ENCODE measurements at places on chromosomes 6 and 20.

DNA sequence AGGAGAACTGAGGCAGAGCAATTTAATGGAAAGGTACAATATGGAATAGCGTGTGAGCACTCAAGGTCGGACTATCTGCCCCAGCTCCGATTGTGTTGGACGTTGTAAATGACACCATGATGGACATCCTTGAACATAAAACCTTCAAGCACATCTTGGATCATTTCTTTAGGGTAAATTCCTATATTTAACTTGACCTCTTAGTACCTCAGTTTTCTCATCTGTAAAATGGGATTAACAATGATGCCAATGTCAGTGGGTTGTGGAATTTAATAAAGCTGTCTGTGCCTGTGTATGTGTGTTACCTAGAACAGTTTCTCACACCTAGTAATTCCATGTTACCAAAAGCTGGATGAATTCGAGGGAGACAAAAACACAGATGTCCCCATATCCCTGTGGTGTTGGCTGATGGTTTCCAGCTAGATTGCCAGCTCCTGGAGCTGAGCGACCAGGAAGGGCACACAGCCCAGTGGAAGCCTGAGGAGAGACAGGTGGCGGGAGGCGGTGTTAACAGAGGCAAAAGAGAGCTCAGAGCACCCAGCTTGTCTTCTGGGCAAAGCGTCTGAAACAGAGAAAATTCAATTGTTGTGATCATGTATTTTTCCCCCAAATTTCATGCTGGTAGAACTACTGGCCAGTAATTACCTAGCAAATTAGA lies 32.6 kb downstream of the MDFI start:
- no peak for DNase-seq

GRCh38 chr20:12404941-12405340 lies 487.2 kb downstream of the BTBD3 start:
- DNase-seq: no peak

- DNase-seq: no peak
Observed at GRCh38 chr6:98241630-98242029, 592.7 kb upstream of the POU3F2 start.

GRCh38 chr6:108438918-108439317 lies 121.8 kb upstream of the FOXO3 start:
- DNase-seq: no peak

- DNase-seq: no peak
Observed at GRCh38 chr6:54335871-54336270, 27.6 kb downstream of the TINAG start.

- no peak for DNase-seq
Observed at GRCh38 chr6:2197984-2198383, 47.4 kb downstream of the GMDS start.

- DNase-seq: no peak
Observed at GRCh38 chr6:39210450-39210849, 18.8 kb downstream of the KCNK5 start.

DNA sequence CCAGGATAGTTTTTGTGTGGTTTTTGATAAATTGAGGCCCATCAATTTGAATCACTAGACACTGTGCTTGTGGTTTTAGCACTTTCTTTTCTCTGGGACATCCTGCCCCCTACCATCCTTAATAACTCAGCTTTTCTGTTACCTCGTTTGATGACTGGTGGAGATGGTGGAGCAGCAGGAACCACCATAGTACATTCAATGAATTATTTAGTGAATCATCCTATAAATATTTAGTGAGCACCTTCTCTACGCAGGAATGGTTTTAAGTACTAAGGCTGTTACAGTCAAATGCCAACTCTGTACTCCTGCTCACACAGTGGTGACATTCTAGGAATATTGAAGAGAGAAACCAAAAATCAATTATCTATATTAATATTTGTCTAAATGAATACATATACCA lies 585.2 kb downstream of the HAO1 start:
- no peak for DNase-seq

- DNase-seq: no peak
Observed at GRCh38 chr6:45763281-45763680, 252.4 kb downstream of the CLIC5 start.

GRCh38 chr20:47220161-47220582 lies 136.3 kb downstream of the ZMYND8 start:
- DNase-seq: peak; percentile 23

DNA sequence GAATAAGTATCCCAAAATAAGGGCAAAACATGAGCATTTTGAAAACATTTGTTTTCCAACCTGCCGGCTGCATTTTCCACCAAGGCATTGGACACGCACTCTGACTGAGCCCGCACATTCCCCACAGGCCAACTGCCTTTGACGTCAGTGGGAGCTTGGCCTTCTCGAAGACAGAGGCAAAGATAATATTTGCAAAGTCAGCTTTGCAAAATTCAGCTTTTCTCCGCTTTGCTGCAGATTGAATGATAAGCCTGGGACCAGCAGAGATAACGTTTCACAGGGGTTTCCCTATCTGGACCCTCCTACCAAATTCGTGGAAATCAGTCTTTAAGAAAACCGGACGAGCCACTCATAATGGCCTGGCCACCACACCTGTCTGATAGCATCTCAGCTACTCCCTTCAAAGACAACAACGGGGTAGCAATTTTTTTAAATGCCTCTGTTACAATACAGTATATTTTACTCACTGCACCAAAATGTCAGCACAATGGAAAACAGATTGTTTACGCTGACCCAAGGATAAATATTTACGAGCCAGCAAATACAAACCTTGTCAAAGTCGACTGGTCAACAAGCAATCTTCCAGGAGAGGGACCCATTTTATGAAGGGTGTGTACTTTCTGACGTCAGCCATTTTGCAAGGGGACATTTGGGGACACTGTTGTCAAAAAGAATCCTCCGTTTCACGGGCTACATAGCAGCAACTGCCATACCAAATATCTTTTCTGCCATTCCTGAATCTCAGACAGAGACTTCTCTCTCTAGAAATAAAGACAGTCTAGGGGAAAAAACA lies 100.5 kb downstream of the TFAP2A start:
- no peak for DNase-seq

GRCh38 chr6:2643935-2644539 lies 106.7 kb downstream of the MYLK4 start:
- DNase-seq: no peak

GRCh38 chr6:89375427-89376267 lies 23.1 kb upstream of the UBE2J1 start:
- no peak for DNase-seq

DNA sequence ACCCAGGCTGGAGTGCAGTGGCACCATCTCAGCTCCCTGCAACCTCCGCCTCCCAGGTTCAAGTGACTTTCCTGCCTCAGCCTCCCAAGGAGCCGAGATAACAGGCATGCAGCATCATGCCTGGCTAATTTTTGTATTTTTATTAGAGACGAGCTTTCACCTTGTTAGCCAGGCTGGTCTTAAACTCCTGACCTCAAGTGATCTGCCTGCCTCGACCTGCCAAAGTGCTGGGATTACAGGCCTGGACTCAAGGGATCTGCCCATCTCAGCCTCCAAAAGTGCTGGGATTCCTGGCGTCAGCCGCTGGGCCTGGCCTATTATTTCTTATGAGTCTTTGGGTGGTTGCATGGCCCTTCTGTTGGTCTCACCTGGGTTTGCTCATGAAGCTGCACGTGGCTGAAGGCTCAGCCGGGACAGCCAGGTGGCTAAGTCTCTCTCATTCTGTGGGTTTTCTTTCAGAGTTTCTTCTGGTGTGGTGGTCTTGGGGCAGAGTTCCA lies 45.6 kb upstream of the NCOA3 start:
- no peak for DNase-seq

DNA sequence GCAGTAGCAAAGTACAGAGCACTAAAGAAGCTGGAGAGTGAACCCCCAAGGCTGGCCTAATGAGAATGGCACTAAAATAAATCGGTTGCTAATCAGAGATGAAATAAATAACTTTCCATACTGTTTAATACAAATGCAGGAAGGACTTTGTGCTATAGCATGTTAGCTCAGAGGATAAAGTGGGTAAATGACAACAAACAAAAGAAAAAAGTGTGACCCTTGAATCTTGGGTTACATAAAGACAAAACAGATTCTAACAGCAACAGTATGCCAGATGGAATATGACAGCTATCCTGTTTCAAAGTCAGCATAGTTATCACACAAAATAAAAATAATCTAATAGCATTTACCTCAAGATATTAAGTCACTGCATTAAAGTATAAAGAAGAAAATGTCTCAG lies 622.7 kb downstream of the PHF3 start:
- DNase-seq: no peak

GRCh38 chr20:22977047-22977785 lies 57.9 kb upstream of the SSTR4 start:
- no peak for DNase-seq

GRCh38 chr6:41560431-41561192 lies 14.4 kb downstream of the FOXP4 start:
- peak; percentile 75 for DNase-seq

GRCh38 chr20:21241406-21241805 lies 61.7 kb upstream of the XRN2 start:
- no peak for DNase-seq

GRCh38 chr6:1118287-1118647 lies 193.6 kb upstream of the FOXQ1 start:
- no peak for DNase-seq

DNA sequence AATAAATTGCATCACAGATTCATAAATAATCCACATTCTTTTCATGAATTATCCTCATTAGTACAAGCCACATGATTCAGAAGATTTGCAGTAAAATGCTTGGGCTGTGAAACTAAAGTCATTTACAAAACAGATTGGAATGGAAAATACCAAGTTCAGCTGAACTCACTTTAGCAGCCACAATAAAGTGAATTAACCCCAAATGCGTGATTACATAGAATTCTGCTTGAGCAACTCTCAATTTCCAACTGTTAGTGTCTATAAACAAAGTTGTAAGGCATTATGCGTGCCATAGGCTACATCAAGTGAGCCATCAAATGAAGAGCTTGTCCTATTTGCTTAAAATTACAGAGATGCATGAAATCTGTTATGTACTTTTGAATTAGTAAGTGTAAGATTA lies 60.4 kb upstream of the GFRAL start:
- DNase-seq: no peak

GRCh38 chr20:14310977-14311627 lies 26.3 kb downstream of the FLRT3 start:
- DNase-seq: no peak

GRCh38 chr6:121856296-121856695 lies 420.9 kb downstream of the GJA1 start:
- DNase-seq: no peak

GRCh38 chr6:134454794-134455193 lies 136.9 kb upstream of the SGK1 start:
- no peak for DNase-seq

GRCh38 chr6:138805016-138805765 lies 9.3 kb downstream of the ECT2L start:
- no peak for DNase-seq

DNA sequence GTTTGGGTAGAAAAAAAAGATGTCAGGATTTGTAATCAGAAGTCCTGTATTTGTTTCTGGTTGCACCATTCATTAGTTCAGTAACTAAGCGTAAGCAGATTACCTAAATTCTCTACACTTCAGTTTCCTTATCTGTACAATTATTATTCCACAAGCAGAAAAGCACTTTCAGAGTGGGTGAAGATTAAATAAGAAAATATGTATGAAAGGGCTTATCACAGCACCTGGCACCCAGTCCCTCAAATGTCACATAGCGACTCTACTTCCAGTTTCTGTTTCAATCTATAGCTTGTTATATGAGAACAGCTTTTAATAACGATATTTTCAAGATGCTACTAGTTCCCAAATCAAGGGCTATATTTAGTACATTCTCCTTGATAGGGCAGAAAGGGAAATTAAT lies 31.4 kb downstream of the RGS17 start:
- no peak for DNase-seq

GRCh38 chr6:132443206-132443605 lies 41.9 kb upstream of the MOXD1 start:
- no peak for DNase-seq

DNA sequence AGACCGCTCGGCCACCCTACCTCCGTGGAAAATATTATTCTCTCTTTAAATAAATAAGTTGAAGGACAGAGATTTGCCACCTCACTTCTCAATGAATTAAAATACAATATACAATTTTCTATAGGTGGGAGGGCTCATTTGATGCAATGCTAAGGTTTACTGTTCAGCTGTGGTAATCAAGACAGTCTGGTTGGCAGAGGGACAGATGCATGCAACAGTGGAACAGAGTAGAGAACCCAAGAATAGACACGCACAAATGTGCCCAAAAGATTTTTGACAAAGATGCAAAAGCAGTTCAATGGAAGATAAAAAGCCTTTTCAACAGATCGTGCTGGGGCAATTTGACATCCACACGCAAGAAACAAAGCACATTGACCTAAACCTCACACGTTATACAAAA lies 145.2 kb downstream of the CEBPB start:
- no peak for DNase-seq

GRCh38 chr20:20897145-20897544 lies 184.7 kb upstream of the RALGAPA2 start:
- no peak for DNase-seq

GRCh38 chr6:170552765-170553533 lies at the start of gene PSMB1:
Gene PSMB1, minus strand, starts transcription at chr6:170553307. Its CDS starts 65 bp downstream, at chr6:170553242.
- peak; percentile 78 for DNase-seq

GRCh38 chr6:87484491-87484890 lies 11.7 kb downstream of the SLC35A1 start:
- DNase-seq: no peak

GRCh38 chr20:5674176-5674660 lies 76.0 kb upstream of the SHLD1 start:
- no peak for DNase-seq

GRCh38 chr6:107582086-107582485 lies 92.2 kb downstream of the SOBP start:
- no peak for DNase-seq

- DNase-seq: no peak
Observed at GRCh38 chr20:46330072-46330763, 21.9 kb upstream of the CDH22 start.

- DNase-seq: no peak
Observed at GRCh38 chr6:131226459-131227157, 91.3 kb downstream of the AKAP7 start.

- DNase-seq: no peak
Observed at GRCh38 chr20:63002511-63002910, 4.3 kb downstream of the BHLHE23 start.

- no peak for DNase-seq
Observed at GRCh38 chr6:107510108-107510507, 20.2 kb downstream of the SOBP start.

DNA sequence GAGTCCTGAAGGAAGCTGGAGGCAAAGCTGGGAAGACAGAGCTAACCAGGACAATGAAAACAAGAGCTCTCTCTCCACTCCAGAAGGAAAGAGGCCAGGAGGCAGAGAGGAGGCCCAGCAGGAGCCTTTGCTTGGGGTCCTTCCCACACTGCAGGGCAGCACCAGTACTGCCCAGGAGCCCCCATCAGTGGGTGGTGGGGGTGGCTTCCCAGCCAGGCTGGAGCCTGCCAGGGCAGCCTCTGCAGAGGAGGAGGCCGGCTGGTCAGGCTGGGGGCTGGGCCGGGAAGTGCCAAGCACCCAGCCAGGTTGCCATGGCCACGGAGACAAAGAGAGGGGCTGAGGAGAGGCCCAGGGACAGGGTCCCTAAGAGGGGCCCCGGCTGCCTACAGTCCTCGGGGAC lies 33.4 kb downstream of the PREX1 start:
- no peak for DNase-seq

All from stimulated activated CD4-positive, alpha-beta T cell treated with anti-CD3 and anti-CD28 coated beads, Interleukin-4, amount 100 ng/mL, for 4 hours (primary cell).